Lung (tissue), 17 donors: ENCODE measurements at places on chromosomes 1 and 21.

DNA sequence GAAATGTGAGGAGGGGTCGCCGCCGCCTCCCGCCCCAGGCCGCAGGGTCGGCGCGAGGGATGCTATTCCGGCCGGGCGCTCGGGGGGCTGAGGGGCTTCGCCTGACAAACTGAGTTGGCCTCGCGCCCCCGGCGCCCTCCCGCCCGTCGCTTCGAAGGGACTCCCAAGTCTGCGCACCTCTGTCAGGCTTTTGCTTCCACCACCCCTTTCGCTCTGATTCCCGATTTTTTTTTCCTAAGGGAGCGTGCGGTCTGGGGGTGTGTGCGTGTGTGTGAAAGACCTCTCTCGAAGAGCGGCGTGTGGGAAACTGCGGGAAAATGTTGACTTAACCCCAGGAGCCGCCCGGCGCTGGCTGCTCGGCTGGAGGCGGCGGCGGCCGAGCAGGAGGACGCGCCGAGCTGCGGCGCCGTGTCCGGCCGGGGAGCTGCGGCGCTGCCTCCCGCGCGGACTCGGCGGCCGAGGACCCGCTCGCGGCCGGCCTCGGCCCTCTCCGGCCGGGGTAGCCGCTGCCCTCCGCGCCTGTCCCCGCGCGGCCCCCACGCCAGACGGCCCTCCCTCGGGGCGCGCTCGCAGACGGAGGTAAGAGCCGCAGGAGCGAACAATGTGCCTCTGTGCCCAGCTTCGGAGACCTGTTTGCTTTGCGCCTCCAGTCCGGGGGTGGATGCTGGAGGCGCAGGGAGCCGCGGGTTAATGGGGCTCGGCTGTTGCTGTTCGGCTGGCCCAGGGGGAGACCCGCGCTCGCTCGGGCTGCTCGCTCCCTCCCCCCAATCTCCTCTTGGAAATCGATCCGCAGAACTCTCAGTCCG is 1.1 kb downstream of the ADGRL2 start:
- peak; percentile 63 for DNase-seq

- no peak for DNase-seq
Observed at GRCh38 chr1:176101951-176102642, 105.0 kb downstream of the COP1 start.

- DNase-seq, result no peak
Observed at GRCh38 chr1:226003502-226004170, 4.5 kb upstream of the SDE2 start.

GRCh38 chr1:54387419-54387818 is 18.8 kb downstream of the SSBP3 start:
- DNase-seq, result no peak

DNA sequence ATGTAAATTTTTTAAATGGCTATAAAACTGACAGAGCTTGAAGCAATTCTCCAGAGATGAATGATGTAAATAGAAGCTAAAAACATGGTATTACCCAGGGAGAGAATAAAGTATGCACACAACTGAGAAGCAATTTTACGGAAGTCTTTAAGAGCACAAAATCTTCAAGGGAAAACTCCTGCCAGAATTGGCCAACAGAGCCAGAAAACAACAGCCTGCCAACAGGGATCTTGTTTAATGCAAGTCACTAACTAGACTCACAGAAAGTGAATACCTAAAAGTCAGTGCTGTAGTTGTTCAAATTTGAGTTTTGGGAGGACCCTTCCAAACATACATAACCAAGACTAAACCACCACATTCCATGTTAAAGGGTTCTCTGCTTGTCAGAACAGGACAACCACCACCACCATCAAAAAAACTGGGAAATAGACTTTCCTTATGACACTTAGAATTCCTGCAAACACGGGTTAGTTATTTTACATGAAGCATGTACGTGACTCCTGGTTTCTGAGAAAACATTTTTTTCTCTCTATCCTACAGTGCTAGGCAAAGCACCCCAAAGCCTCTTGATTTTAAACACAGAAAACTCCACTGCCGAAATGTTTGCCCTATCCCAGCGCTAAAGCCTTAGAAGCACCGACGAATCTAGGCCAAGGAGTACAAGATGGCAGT is 1.6 kb downstream of the EPS15 start:
- DNase-seq, result peak; percentile 21

GRCh38 chr1:213419401-213420030 is 368.5 kb downstream of the RPS6KC1 start:
- no peak for DNase-seq

GRCh38 chr1:77044133-77044849 is 174.9 kb downstream of the PIGK start:
- DNase-seq, result no peak

- no peak for DNase-seq
Observed at GRCh38 chr1:148263906-148264255, 111.8 kb upstream of the NBPF11 start.

GRCh38 chr1:228763561-228763960 is 28.3 kb downstream of the RHOU start:
- DNase-seq, result no peak
